ENCODE measurements at places on chromosomes 7 and 10.
A peak's percentile ranks its signal among the peaks of the same experiment; 100 is the strongest.

GRCh38 chr7:108454674-108455550, 1.3 kb downstream of the NRCAM start:
- peak; percentile 37 for DNase-seq

DNA sequence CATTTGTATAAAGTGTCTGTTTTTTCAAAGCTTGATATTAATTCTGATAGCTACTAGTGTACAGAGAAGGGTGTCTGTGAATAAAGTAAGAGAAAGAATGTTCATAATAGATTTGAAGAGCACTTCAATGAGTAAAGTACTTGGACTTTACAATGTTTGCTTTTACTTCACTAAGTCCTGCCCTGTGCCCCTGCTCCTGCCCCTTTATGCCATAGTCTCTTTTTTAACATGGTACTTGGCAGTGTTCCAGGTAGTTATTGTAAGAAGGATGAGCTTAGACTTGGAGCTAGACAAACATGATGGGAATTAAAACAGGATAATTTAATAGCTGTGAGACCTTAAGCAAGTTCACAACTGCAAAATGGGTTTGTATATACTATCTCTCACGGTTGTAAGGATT, 41.0 kb downstream of the ZEB1 start:
- DNase-seq = no peak

GRCh38 chr10:124285587-124286527, 132.9 kb downstream of the OAT start:
- DNase-seq = no peak

DNA sequence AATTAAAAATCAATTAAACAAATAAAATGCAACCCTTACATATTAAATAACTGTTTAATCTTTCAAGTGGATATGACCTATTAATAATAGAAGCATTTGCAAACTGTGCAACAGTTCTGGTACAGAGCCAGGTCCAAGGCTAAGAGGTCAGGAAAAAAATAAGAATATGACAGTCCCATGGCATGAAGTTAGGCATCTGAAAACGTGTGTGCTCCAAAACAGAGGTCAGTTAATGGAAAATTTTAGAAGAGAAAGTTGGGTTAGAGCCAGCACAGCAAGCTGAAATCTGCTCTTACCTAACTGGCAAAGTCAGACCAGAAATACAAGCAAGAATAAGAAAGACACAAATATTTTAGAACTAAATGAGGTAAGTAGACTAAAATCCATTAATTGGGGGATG, 757.7 kb downstream of the GRM8 start:
- no peak for DNase-seq

DNA sequence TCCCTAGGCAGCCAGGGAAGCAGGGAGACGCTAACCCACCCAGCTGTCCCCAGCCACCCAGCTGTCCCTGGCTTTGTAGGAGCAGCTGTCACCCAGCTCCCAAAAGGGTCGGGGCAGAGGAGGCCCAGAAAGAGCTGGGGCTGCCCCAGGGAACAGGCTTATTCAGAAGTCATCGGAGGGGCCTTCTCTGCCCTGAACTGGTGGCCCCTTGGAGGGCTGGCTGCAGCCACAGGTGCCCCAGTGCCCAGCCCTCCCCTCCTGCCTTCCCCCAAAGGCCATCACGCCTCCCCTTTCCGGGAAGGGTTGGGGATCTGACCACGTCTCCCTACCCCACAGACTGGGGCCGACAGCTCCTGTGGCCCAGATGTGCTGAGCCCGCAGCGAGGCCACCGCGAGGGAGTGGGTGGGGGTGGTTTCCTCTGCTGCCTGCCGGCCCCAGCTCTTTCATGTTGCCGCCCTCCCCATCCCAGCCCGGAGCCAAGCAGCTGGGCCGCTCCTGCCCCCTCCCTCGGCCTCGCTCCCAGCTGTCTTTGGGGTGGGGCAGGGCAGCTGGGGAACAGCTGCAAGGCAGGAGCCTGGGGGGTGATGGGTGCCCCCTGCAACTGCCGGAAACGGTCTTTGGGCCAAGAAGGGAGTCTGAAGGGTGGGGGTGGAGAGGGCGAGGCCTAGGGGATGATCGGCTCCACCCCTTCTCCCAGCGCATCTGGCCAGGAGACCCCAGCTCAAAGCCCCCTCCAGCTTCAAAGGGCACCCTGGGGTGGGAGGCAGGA, 16.8 kb downstream of the TRIM8 start:
- DNase-seq = peak; percentile 90

GRCh38 chr7:17971411-17971810, 31.1 kb upstream of the SNX13 start:
- DNase-seq = no peak

GRCh38 chr10:62847433-62847832, 31.3 kb upstream of the EGR2 start:
- no peak for DNase-seq

DNA sequence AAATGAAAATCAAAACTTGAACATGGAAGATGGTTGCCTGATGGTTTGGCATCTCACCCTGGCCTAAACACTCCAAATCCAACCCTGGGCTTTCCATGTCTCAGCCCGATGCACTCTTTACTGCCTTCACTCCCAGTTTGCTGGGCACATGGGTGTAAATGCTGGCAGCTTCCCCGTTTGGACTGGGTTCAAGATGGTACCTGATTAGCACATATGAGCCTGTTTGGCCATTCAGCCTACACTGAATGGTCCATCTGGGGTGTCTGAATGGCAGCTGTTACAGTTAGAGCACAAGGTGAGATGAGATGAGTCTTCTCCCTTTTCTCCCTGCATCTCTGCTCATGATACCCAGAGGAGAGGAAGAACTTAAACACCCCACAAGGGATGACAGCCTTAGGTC, 37.1 kb downstream of the ATXN7L1 start:
- no peak for DNase-seq

GRCh38 chr7:28068811-28069216, 111.8 kb downstream of the JAZF1 start:
- no peak for DNase-seq

- no peak for DNase-seq
Measured at GRCh38 chr7:108016841-108017775, 14.1 kb upstream of the LAMB1 start.

- DNase-seq = no peak
Measured at GRCh38 chr10:22010973-22011408, 7.5 kb upstream of the DNAJC1 start.
